Cardiac fibroblast (primary cell): ENCODE measurements at places on chromosomes 2 and 18.

DNA sequence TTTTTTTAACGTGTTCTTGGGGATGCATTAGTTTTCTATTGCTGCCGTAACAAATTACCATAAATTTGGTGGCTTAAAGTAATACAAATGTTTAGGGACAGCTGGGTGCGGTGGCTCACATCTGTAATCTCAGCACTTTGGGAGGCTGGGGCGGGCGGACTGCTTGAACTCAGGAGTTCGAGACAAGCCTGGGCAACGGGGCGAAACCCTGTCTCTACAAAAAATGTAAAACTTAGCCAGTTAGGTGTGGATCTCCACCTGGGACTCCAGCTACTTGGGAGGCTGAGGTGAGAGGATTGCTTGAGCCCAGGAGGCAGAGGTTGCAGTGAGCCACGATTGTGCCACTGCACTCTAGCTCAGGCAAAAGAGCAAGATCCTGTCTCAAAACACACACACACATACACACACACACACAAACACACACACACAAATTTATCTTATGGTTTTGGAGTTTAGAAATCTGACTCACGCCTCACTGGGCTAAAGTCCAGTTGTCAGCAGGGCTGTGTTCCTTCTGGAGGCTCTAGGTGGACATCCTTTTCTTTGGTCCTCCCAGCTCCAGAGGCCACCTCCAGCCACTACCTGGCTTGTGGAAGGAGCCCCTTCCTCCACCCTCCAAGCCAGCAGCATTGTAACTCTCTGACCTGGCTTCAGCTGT is 76.1 kb downstream of the SEPTIN10 start:
- DNase-seq, result peak; percentile 67

- no peak for DNase-seq
These were observed 247.4 kb upstream of the CELF4 start for GRCh38 chr18:37812961-37813360.

GRCh38 chr2:51722311-51722710 is 690.4 kb upstream of the NRXN1 start:
- DNase-seq, result peak; percentile 15

- no peak for DNase-seq
These were observed 4.4 kb downstream of the NEB start for GRCh38 chr2:151729837-151730236.

GRCh38 chr2:216695401-216695821 is at the start of gene IGFBP5:
TSS of gene IGFBP5 (minus strand) at chr2:216695549. CDS start at chr2:216694775, 774 bp downstream.
- DNase-seq, result peak; percentile 68

DNA sequence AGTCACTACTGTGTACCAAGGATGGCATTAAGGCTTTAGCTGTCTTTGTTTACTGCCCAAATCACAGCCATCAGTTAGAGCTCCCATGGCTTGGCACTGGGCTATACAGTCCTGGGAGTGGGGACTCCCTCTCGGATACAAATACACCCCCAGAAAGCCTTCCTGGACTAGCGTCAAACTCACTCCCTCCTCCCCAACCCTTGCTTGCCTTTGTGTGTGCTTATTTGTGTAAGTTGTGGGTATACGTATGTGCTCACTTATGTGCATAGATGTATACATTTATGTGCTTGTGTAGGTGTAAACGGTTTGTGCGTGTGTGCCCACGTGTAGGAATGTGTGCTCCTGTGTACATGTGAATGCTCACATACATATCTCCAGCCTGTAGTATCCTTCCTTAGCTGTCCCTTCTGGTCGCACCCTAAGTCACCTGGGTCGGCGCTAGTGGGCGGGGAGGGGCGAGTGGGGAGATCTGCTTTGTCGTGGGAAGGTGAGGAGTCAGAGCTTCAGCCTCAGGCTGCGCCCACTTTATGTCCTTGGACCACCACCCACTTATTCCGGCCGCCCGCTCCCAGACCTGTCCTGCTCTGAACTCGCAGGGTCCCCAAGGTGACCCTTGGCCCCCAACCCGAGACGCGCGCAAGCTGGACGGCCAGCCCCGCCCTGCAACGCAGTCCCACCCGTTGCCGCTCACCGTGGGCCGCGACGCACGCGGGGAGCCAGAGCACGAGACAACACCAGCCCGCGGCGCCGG is 461 bp downstream of the PRADC1 start:
- no peak for DNase-seq

DNA sequence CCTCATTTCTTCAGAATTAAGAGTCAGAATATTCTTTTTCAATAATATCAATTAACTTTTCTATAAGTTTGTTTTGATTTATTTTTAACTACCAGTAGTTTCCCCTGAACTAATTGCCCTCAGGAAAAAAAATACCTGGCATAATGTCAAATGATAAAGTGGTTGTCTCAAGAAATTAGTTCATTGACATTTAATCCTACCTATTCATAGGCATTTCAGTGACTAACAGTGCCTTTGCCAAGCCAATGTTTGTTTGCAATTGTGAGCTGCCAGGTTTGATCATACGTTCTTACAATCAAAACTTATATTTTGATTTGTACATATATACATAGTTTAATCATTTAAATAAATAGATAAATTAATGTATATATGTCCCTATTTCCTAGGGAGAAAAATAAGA is 267.3 kb upstream of the MC4R start:
- no peak for DNase-seq

DNA sequence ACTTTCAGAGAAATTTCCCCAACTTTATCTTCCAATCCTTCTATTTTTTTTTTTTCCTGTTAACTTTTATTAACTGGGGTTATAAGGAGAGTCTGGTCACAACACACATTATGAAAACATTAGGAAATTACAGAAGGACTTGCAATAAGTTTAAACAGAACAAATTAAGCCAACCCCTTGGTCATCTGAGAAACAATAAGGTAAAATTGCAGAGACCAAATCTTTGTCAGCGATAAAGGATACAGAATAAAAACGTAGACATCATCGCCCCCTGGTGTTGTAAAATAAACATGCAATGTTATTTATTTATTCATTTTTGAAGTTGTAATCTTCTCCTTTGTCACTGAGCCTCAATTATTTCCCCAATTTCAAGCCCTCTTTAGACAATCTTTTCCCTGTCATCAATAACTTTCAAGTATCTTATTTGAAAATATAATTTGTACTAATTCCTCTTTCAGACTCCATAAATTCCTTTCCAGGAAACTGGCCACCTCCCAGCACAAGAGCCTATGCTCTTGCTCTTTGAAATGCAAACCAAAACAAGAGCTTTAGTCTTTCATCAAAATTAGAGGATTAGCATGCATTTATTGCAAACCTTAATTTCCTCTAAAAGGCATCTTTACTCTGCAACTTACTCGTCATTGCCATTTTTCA is 19.5 kb downstream of the G6PC2 start:
- peak; percentile 64 for DNase-seq

DNA sequence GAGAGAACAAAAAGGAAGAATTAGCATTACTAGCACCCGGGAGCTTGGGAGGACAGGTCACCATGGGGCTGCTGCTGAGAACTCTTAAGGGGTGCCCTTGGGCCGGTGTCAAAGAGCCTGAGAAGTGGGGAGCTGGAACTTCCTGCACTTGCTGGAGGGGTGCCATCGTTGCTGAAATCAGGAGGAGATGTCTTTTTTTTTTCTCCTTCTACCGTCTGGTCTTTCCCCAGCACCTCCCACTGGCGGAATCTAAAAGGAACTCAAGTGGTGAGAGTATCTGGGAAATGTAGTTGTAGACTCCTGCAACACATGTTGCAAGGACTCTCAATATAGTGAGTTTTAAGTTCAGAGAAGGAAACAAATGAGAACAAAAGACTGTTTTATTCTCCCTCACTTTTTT is 6.1 kb upstream of the AMMECR1L start:
- DNase-seq, result no peak

DNA sequence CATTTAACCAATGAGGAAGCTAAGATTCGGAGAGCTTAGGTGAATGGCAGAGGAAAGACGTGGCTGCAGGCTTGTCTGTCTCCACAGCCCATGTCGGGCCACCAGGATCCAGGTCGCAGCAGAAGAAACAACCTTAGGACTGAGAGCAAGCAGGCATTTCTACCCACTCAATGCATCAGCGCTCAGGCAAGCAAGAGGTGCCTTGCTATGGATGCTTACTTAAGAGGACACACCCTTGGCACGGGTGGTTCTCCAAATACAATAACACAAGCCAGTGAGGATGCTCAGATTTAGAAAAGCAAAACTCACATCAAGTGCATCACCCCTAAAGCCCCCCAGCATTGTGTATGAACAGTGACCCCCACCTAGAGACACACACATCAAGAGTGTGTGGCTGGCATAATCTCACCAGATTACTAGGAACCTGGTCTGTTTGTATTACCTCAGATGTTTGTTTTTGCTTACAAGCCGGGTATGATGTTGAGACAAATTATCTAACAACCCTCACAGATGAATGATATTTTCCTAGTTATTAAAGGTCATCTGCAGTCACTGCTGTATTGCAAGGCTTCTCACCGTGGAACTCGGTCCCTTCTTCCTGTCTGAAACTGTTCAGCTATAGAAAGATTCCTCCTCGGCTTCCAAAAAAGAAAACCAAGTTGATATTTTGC is 34.2 kb upstream of the NPAS2 start:
- DNase-seq, result no peak

DNA sequence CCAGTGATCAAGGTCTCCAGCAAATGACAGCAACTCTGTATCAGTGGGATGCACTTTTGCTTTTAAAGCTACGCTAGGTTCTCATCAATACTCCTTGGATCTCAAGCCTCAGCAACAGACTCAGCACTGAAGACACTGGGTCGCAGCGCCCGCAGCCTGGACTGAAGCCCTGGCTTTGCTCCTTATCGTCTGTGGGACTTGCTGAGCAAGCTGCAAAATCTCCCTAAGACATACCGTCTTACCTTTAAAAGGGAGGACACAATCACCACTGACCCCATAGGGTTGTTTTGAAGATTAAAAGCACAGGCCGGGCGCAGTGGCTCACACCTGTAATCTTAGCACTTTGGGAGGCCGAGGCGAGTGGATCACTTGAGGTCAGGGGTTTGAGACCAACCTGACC is 8.1 kb downstream of the CYB5A start:
- no peak for DNase-seq

GRCh38 chr2:70923378-70924015 is 12.2 kb upstream of the ATP6V1B1 start:
- DNase-seq, result peak; percentile 17

DNA sequence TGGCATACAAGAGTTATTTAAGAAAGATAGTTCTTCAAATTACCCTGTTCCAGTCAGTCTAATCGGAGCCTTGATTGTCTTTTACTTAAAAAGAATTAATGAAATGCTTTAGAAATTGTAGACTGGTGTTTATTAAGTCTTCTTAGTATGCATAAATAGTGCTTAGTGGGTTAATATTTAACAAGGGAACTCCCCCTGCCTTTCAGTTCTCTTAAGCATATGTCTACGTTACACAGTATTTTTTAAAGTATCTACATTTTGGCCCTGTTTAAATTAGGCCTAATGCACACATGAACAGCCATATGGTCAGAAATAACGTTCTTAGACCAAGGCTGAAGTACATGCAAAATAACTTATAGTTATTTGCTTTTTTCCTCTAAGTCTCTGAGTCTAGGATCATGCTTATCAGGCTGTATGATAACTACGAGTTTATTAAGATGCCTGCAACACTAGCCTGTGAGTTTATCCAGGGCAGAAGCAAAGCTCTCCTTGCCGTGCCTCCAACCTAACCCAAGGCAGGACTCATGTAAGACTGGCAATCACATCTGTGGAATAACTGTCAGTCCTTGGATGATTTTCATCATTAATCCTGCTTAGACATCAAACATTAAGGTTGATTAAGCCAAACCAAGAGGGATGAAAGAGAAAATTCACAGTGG is 6.7 kb downstream of the BCL2 start:
- no peak for DNase-seq

DNA sequence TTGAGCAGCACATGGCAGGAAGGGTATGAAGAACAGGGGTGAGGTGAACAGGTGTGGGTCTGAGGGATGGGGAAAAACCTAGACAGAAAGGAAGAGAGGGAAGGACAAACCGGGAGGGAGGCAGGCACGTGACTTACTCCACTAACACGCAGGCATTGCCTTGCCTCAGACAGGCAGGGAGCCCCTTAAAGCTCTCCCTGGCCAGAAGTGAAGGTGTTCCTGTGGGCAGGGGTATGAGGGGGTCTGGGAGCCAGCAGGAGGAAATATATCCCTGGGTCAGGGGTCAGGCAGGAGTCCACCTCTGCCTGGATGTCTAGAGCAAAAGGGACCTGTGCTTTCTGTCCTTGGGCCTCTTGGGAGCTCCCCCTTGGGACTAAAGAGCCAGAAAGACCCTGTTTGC is 135.3 kb upstream of the EPAS1 start:
- DNase-seq, result no peak

DNA sequence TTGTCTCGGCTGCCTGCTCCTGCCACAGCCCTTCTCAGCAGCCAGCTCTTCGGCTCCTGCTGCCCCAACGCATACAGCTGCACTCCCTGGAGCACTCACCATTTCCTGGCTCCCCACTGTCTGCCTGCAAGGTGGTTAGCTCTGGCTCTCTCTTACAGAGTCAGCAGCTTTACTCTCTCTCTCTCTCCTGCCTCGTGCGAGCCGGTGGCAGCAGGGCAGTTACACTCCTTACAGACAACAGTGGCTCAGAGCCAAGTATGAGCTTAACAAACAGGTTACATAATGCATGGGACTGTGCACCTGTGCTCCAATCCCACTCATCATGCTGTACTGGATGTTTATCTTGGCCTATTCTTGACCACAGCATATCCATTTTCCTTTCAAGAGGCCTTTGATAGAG is 47.4 kb upstream of the DNAJC10 start:
- no peak for DNase-seq

- DNase-seq, result no peak
These were observed 183.9 kb downstream of the RAD51AP2 start for GRCh38 chr2:17334300-17334699.

- DNase-seq, result no peak
These were observed 187.1 kb downstream of the SCG2 start for GRCh38 chr2:223415071-223415470.

GRCh38 chr18:77111951-77112746 is 20.4 kb downstream of the MBP start:
- no peak for DNase-seq

GRCh38 chr2:175003875-175004729 is 1.1 kb downstream of the CHN1 start:
- peak; percentile 14 for DNase-seq

DNA sequence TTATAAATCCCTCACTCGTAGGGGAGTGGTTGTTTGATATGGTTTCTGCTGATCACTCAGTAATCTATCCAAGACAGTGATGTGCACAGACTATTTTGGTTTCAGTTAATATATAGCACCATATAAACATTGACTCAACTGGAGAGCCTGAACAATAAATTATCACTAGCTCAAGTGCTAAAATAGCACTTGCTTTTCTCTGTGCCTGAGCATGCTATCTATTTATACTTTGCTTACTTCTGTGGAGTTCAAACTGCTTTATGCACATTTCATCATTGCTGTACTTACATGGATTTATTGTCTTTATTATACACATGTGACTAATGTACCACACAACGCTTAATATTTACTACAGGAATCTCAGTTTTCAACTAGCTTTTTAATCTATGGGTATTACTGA is 133.6 kb downstream of the BCL2 start:
- no peak for DNase-seq

- no peak for DNase-seq
These were observed 4.3 kb upstream of the HDAC4 start for GRCh38 chr2:239405071-239405470.
